ENCODE measurements at places on chromosomes 7 and 10. TPM values are rescaled to one million over a fixed set of nuclear protein-coding genes. Genes with fewer than 3 reads are reported as not detected.

The CYP26C1 gene
- total RNA-seq: 0.05 TPM

The DNAJC9 gene
- 41.2 TPM for total RNA-seq

The ELN gene
- total RNA-seq: not detected

The INA gene
- 0.46 TPM for total RNA-seq

The SPDYE9 gene
- not detected for total RNA-seq
